NB4 (cell line): ENCODE measurements at places on chromosomes 12 and 14.
A peak's percentile ranks its signal among the peaks of the same experiment; 100 is the strongest.

- DNase-seq: no peak
Measured at GRCh38 chr12:28189784-28190320, 404 bp upstream of the CCDC91 start.

DNA sequence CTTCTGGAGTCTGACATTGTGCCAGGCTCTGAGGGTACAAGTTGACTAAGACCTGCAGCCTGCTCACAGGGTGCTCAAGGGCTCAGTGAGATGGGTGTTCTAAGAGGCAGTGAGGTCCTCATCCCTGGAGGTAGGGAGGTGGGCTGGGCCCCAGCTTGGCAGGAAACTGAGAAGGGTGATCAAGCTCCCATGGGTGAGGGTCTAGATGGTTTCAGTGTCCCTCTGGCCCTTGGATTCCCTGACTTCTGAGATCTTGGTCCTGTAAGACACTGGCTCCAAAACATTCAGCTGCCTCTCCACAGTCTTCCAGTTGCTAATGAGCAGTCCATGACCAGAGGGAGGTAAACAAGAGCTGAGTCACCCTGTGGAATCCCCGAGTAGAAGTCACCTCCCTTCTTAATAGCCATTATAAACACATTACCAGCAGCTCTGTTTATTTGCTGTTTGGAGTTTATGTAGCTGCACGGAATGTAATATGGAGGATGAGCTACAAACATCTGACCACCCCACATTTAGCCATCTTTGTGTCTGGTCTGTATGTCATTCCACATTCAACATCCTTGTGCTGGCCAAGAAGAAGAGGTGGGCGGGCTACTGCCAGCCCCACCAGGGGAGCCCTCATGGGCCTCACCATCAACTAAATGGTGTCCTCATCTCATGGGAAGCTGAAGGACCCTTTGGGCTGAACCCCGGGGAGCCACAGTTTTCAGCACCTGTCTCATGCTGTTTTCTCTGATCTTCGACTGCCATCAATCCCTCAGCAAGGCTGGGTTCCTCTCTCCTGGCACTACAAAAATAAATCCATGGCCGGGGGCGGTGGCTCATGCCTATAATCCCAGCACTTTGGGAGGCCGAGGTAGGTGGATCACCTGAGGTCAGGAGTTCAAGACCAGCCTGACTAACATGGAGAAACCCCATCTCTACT is 37.2 kb upstream of the BDKRB2 start:
- no peak for DNase-seq

DNA sequence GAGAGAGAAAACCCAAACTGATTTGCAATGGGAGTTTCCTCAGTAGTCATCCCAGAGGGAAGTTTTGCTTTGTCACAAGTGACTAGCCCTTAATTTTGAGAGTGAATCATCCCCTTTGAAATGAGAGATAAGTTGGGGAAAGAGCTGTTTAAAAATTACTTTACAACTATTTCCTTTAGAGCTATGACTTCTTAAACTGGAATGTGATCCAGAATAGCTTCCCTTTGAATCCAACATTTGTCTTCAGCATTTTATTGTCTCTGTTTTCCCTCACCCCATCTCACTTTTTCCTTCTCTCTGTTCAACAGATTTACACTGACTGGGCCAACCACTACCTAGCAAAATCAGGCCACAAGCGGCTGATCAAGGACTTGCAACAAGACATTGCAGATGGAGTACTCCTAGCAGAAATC is 109.3 kb downstream of the NAV3 start:
- DNase-seq: no peak

GRCh38 chr12:68746572-68747180 is 700 bp downstream of the SLC35E3 start:
- peak; percentile 76 for DNase-seq
